ENCODE measurements at places on chromosomes 3 and 15.

DNA sequence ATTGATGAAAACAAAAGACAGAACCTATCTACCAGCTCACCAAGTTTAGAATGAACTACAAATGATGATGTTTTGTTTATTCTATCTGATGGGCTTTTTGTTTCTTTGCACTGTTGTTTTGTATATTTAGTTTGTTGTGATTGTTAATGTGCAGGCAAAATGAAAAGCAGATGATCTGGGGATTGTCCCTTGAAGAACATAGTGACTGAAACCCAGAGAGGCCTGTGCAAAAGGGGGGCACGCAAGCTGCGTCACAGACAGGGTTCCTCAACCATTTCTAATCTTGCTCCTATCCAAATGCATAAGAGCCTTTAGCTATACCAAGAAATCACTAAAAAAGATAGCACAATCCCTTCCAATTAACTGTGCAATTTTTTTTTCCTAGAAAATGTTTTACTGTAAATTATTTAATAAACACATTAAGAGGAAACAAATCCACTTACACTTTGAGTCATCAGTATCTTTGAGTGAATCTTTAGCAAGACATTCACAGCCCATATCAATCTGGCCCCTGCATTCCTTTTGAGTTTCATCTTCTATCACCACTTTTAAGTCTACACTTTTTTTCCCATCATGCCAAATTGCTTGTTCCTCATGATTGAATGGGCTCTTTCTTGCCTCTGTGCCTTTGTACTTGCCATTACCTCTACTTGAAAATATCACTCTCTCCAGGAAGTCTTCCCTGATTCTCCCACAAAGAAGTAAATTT is 220.3 kb downstream of the ATP8B4 start:
- DNase-seq, result no peak

GRCh38 chr3:78979028-78979427 is 788.8 kb downstream of the ROBO1 start:
- DNase-seq, result no peak

DNA sequence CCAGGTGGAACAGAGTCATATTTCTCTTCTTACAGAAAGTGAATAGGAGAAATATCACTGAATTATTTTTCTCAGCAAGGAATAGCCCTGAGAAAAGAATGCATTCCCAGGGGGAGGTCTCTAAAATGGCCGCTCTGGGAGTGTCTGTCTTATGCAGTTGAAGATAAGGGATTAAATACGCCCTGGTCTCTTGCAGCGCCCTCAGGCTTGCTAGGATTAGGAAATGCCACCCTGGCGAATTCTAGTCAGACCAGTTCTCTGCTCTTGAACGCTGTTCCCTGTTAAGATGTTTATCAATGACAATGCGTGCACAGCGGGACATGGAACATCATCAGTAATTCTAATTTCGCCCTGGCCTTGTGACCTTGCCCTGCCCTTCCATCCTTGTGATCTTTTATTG is 949.0 kb upstream of the SEMA6D start:
- no peak for DNase-seq

DNA sequence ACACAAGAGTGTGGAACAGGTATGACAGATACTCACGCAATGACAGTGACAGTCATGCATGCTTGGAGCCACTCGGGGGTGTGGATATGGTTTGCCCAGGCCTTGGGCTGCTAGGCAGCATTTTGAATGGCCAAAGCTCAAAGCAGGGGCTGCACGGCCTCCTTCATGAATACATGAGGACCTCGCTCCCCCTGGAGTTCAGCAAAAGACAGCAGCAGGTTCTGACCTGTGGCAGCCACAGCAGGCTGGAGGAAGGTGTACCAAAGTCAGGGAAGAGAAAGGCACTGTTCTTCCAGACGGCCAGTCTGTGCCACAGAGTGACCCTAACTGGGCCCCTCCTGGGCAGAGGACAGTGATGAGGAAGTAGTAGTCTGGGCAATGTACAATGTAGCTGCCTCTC is 88.2 kb upstream of the C2CD4B start:
- DNase-seq, result no peak

DNA sequence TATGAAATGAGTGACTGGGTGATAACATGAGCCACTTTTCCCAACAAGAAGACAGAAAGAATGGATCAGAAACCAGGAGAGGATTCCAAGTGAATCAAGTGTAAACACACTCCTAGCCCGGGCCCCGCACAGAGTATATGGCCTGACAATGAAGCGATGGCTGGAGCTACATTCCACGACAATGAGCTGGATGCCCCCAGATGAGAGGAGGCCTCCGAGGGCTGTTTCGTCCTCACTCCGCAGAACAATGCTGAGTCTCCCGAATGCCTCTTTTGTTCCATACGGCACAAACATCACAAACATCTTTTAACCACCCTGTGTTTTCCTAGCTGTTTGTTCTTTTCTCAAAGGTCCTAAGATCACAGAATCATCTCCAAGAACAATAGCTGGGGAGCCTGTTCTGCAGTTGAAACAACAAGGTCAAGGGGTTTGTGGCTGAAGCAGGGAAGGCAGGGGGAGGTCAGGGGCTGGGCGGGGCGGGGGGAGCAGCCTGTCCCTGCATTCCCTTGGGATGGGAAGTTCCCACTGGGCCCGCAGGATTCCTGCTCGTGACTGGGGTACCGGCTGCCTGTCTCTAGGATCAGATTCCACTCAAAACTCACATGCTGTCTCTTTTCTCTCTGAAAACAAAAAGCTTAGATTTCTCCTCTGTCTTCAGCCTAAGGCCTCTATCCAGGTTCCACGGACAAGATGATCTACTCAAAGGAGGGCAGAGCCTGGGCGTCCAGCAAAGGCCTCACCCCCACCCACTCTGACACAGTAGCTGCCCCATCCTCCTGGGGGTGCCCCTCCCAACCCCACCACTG is 151.3 kb downstream of the XXYLT1 start:
- no peak for DNase-seq

GRCh38 chr3:190208196-190208595 is 87.5 kb upstream of the P3H2 start:
- no peak for DNase-seq

DNA sequence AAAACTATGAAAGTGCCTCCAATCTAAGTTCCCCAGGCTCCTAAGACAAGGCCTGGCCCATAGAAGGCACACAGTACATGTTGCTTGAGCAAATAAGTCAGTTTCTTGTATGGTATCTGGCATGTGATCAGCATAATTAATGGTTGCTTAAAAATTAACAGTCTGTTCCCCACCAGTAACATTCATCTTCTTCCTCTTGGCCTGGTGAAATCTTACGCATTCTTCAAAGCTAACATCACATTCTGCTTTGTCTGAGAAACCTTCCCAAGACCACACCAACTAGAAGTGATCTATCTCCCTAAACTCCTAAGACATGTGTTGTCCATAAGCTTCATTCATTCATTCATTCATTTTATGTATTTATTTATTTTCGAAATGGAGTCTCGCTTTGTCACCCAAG is 48.1 kb downstream of the LIPC start:
- no peak for DNase-seq

DNA sequence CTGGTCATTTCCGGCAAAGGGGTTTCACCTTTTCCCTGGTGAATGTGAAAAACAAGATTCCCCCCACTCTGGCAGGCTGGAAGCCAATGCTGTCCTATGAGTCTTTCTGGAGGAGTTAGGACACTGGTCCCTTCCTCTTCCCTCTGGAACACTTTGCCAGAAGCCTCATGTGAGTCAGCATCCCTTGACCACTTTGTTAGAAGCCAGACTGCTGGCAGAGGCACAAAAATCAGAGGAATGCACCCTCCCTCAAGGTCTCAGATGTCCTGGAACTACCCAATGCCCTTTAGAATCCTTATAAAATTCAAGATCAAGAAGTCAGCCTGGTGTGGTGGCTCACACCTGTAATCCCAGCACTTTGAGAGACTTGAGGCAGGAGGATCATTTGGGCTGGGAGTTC is 26.6 kb downstream of the ITGB5 start:
- DNase-seq, result no peak

Measured in CD8-positive, alpha-beta memory T cell (primary cell).